Effector CD8-positive, alpha-beta T cell (primary cell): ENCODE measurements at places on chromosomes 4 and X.

GRCh38 chr4:15400981-15401671 is 26.7 kb upstream of the C1QTNF7 start:
- no peak for DNase-seq

DNA sequence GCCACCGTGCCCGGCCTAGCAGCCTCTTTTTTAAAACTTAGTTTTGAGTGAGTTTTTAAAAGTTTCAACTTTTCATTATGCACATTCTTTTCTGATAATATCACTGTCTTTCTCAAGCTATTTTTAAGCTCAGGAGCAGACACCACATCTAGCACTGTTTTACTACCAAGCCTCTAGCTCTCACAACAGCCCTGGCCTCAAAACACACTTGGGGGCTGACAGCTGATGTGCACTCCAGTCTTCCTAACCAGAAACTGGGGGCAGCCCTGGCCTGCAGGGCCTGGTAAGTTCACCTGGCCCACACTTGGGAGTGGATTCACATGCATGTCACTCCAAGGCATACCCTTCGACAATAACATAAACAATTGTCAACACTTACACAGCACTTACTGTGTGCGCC is 34.0 kb downstream of the CENPU start:
- DNase-seq: no peak

DNA sequence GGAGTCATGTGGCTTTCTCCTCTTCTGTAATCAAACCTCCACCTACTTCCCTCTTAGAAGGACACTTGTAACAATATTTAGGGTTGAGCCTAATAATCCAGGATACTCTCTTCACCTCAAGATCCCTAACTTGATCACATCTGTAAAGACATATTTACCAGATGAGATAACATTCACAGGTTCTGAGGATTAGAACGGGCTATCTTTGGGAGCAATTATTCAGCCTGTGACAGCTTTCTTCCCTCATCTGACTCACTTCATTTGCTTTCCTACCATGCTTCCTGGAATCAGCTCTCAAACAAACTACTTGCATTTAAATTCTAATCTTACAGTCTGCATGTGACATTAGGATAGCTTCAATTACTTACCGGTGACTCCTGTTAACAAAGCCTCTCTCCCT is 133.5 kb upstream of the NDST3 start:
- DNase-seq: no peak

DNA sequence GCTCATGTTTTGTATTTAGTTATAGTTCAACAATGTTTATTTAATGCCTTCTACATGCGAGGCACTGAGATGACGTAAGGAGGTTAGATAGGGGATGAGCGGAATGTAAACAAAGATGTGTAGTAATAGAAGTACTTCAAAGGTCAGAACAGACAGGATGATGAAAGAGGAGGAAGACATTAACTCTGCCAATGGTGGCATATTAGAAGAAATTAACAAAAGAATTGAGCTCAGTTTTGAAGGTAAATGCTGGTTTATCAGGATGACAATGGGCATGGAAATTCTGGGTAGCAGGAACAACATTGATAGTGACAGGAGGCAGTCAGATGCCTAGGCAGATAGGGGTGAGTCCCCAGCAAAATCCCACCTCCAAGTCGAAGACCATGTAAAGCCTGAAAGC is 62.3 kb upstream of the PGRMC2 start:
- no peak for DNase-seq

DNA sequence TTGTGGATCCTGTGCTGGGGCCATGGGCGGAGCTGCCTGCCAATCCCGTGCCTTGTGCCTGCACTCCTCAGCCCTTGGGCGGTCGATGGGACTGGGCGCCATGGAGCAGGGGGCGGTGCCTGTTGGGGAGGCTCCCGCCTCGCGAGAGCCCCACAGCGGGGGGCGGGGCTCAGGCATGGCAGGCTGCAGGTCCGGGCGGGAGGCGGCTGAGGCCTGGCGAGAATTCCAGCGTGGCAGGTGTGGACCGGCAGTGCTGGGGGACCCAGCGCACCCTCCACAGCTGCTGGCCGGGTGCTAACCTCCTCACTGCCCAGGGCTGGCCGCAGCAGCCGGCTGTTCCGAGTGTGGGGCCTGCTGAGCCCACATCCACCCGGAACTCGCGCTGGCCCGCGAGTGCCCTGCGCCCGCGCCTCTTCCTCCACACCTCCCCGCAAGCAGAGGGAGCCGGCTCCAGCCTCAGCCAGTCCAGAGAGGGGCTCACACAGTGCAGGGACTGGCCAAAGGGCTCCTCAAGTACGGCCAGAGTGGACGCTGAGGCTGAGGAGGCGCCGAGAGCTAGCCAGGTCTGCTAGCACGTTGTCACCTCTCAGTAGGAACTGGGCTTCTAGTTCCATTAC is 85.9 kb downstream of the GBA3 start:
- no peak for DNase-seq

- DNase-seq: no peak
Observed at GRCh38 chr4:9849538-9849920, 68.1 kb downstream of the DRD5 start.

GRCh38 chr4:152680988-152681603 is 1.3 kb upstream of the TMEM154 start:
- no peak for DNase-seq

GRCh38 chr4:53764761-53765490 is 173.6 kb upstream of the LNX1 start:
- DNase-seq: no peak

DNA sequence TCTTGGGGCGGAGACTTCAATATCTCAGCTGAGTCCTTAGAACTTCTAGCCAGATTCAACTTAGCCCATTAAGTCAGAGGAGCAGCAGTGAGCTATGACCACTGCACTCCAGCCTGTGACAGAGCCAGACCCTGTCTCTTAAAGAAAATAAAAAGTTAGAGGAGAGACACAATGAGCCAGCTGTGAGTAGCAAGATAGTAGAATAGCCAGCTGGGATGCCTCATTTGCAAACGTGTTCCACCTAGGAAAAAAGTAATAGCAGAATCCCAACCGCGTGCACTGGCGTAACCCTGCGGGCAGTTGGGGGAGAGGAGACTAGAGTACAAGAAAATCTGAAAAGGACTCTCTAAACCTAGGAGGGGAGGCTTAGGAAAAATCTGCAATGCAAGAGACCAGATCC is 133.2 kb upstream of the ANXA3 start:
- no peak for DNase-seq

DNA sequence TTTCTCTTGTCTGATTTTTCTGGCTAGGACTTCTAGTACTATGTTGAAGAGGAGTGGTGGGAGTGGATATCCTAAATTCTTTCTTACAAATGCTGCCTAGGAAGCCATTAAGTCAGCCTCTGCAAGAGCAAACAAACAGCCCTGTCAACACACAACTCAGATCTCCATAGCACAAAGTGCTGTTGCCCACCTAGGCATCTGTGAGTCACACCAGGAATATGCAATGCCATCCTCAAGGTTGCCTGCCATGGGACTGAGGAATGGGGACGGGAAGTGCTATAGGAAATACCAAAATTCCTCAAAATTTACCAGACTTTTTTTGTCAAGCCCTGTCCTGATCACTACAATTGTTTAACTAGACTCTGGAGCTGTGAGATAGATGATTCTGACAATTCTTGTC is 466.9 kb downstream of the FSTL5 start:
- DNase-seq: no peak

- DNase-seq: peak; percentile 1
Observed at GRCh38 chrX:134186362-134187121, 50.4 kb upstream of the CCDC160 start.

DNA sequence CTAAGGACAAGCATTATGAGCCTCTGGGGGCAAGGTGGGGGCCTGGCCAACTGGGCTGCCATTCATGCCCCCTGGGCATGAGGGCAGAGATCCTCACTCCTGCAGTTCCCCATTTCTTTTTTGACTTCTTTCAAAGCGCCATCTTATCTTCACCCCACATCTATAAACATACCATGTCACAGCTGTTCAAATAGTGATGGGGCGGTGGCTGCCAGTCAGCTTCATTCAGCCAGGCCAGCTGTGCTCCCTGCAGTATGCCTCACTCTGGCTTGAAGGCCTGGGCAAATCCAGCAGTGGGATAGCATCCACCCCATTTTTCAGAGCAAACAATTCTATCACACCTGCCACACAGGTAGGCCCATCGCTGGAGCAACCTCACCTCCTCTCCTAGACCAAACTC is 85.5 kb downstream of the NHSL2 start:
- no peak for DNase-seq

GRCh38 chr4:70544279-70544868 is 26.0 kb downstream of the AMTN start:
- DNase-seq: no peak

DNA sequence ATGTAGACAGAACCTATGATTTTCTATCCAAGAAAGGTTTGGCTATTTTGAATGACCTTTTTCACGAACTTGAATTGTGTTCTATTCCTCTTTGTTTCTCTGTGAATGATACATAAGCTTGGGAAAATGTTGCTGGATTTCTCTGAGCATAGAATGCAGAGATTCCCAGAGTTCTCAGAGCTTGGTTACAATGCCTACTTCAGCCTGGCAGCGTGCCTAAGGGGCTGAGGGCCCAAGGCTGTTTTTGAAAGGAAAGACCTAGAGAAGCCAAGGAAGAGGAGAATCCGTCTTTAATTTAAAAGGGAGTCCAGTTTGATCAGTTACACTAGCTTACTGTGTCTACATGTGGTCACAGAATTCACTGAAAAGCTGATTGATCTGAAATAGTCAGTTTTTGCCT is 55.3 kb upstream of the CXorf51B start:
- DNase-seq: no peak

DNA sequence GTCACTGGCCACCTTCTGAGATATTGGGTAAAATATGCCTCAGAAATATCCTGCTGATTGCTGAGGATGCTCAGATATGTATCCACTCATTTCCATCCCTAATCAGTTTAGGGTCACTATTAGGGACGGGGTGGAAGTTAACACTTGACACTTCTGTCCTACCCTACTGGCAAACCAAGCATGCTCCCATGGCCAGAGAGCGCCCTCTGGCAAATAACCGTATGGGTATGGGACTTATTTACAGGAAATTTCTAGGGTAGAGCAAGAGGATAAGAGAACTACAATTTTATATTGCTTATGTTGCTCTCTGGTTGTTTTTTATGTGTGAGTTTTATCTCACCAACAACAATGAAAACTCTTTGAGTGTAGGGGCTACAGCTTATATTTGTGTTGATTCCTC is 86.8 kb upstream of the TSPAN7 start:
- DNase-seq: no peak

DNA sequence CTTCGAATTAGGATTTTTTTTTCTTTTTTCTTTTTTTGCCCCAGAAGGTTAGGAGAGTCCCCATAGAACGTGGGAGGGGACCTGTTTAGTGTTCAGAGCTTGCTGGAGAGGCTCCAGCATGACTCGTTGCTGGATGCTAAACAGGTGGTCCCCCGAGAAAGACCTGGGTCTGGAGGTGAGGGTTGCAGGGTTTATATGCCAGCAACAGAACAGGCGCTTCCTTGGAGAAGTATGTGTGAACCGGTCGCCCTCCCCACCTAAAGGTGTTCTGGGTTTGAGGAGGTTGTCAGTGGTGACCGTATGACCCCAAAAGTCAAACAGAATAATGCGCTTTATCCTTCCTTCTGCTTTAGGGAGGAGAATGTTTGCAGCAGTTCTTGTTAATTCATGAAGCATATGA is 52.1 kb upstream of the SHOX start:
- no peak for DNase-seq

DNA sequence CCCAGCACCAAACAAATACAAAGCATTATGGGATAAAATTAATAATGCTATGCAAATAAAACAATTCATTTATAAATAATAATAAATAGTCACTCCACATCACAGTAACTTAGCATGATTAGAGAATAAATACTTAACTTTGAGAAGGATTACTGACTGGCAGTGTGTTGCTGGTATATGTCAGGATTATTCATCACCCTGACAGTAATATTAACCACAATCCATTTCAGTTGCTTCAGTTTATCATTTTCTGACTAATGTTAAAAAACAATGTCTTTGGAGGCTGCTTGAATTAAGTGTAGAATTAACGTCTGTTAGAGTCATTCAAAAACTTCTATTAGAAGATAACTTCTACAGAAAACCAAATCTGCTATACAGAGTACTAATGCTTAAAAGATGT is 124.1 kb upstream of the MAB21L2 start:
- no peak for DNase-seq

DNA sequence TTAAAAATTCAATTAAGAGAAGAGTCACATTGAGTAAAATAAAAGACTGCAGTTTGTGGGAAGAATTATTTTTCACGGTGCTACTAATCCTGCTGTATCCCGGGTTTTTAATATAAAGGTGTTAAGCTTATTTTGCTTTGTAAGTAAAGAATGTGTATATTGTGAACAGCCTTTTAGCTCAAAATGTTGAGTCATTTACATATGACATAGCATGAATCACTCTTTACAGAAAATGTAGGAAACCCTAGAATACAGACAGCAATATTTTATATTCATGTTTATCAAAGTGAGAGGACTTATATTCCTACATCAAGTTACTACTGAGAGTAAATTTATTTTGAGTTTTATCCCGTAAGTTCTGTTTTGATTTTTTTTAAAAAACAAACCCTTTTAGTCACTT is 39.7 kb downstream of the IRS4 start:
- DNase-seq: no peak

GRCh38 chr4:174880001-174880400 is 38.2 kb upstream of the ADAM29 start:
- no peak for DNase-seq
